ENCODE measurements at places on chromosomes 3 and 15. TPM values are rescaled to one million over a fixed set of nuclear protein-coding genes. Genes with fewer than 3 reads are reported as not detected.

GRCh38 chr3:10395196-10395595 is 74.3 kb upstream of the SEC13 start:
- DNase-seq = no peak

Gene PAQR5
- total RNA-seq = under 0.01 TPM

GRCh38 chr3:88984256-88984655 is 123.2 kb upstream of the EPHA3 start:
- DNase-seq = no peak

DNA sequence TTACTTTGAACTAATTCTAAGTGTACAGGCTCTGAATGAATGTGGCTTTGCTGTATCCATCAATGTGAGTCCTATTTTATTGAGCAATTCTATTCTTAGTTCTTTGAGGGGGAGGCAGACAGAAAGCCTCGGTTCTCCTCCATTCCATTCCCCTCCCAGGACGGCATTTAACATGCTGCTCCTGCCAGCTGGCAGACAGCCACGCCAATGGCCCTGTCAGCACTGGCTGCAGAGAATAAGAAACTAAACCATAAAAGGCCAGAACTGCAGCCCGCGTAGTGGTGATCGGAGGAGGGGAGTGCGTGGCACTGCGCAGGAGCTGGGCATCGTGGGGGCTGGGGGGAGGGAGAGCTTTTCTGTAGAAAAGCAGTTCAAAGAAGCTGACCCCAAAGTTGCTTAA is 76.0 kb upstream of the HACD2 start:
- DNase-seq = peak; percentile 38

Gene TPM1
- total RNA-seq = 828 TPM

- DNase-seq = peak; percentile 64
Measured at GRCh38 chr3:138434276-138434874, at the start of gene ESYT3. ESYT3 (plus strand) TSS chr3:138434616; CDS start chr3:138434799, 183 bp downstream.

DNA sequence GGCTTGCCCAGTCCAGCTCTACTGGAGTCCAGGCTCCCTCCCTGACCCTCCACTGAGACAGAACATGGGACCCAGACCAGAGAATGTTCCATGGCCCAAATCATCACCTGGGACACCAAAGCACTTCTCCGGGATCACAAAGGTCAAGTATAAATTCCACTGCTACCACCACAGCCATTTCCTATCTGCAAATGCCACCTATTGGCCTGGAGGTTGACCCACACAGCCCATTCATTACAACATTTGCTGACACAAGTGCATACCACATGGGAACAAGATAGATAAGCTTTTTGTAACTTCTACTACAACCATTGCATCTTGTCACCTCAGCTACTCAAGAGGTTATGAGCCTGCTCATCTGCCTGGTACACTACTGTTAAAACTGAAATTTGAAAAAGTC is 126.8 kb upstream of the NECTIN3 start:
- no peak for DNase-seq

Gene FMN1
- total RNA-seq = not detected

DNA sequence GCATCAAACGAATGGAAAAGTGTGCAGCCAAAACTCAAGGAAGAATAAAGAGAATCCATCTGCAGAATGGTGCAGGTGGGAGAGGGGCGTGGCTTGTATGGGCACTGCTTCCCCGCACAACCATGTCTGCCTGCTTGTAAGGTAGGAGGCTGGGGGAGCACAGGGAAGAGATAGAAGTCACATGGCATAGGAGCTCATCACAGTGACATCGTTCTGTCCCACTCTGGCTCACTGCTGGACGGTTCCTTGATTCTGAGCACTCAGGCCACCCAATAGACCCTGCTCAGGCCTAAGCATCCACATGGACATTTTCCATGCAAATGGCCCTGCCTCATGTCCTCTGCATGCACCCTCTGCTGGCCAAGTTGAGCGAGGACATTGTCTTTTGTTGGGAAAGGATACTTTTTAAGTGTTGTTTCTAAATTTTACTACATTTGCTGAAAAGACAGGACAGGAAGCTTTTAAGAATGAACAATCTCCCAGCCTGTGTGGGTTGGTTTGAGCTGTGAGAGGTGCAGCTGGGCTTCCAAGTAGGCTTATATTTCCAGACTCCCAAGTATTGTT is 3.1 kb downstream of the MYLK start:
- no peak for DNase-seq

DNA sequence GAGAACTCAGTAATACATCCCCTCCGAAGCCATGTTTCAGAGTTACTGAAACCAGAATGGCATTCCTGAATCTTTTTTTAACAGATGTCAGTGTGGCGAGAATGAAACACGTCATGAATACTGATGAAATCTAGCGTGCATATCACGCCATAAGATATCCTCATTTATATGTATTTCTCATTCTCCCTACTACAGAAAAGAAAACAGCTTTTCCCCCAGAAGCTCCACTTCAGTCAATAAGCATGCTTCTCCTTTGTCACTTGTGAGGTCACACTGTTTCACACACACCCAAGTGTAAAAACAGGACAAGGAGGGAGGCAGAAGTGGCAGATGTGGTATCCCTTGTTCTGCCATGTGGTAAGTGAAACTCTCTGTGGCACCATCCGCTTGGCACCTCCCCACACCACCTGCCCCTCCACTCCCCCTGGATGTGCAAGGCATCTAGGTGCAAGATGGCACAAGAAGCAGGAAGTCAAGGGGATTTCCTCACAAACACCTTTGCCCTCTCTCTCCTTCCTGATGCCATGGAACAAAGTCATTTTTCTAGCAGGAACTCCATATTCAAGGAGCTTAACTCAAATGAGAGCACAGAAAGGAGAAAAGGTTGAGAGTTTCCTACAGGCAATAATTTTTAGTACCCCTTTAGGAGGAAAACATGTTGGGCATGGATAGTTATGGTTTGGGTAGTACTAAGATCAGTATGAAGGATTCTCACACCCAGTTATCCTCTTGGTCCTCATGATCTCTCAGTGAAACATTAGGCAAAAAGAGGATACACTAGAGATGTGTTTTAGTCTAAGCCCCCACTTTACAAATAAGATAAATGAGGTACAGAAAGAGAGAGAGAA is 47.5 kb upstream of the FRMD4B start:
- DNase-seq = no peak

DNA sequence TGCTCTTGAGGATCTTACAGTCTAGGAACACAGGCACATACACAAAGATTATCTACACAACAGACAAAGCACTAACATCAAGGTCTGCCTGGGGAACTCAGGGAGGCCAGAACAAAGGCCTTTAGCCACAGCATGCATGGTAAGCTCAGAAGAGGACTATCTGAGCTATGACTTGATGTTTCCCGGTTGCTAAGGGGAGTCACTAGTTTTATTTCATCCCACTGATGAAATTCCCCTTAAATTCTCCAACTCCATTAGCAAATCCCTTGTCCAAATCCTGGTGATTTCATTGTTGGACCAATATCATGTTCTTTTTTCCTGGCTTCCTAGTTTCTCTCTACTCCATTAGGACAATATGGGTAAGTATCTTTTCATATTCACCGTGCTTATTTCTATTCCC is 23.3 kb downstream of the FBN1 start:
- no peak for DNase-seq

- no peak for DNase-seq
Measured at GRCh38 chr15:87619161-87619960, 637.2 kb downstream of the NTRK3 start.

GRCh38 chr3:185741586-185741985 is 83.3 kb downstream of the IGF2BP2 start:
- no peak for DNase-seq

DNA sequence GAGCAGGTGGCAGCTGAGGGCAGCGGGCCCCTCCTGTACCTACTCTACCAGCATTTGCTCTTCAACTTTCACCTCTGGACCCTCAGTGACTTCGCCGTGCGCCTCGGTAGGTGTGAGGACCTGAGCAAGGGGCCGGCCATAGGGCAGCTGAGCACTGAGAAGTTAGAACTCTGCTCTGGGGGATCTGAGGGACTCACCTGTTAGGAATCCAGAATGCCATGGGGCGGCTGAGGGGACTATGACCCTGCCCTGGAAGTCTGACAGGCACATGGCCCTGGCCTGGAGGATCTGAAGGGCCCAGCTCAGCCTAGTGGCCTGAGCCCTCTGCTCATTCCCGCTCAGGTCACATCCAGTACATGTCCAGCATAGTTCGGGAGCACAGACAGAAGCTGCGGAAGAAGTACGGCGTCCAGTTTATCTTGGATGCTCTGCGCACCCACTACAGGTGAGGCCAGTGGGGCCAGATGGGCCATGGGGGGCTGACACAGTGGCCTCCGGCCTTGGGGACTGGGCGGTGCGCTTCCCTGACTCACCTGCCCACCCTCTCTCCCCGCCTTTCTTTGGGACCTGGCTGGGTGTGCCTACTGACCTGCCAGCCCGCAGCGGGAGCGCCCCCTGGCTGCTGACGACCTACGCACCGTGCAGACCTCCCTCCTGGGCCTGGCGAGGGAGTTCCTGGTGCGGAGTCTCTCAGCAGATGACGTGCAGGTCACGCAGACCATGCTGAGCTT is 18.8 kb downstream of the NBEAL2 start:
- DNase-seq = no peak

DNA sequence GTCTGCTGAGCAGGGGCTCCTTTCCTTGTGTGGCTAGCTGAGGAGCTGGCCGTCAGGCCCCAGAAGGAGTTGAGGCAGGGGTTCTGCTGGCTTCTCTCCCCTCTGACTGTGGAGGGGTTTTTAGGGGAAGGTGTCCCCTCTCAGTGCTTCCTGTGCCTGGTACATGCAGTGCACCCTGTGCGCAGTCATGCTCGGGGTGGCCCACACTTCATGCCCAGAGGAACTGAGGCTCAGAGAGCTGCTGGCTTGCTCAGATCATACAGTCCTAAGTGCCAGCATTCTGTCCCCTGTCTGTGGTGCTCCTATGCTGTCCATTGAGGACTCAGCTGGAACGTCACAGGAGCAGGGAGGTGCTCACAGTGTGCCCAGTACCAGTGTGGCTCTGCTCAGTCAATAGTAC is 67.9 kb upstream of the PLXNA1 start:
- DNase-seq = no peak

DNA sequence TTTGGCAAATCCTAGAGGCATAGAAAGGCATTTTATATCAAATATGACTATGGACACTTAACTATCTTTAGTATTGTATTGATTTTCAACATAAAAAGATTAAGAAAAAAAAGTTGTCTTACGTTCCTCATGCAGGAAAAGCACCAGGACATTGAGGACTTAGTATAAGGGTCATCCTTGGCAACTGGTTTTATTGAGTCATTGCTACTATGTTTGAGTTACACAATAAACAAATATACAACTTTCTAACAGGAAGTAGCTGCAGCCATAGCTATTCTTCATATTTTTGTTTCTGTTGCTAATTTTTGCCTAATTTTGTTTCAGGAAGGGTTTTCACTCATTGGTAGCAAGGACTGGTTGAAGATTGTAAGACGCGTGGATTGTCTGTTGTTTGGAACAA is 93.0 kb downstream of the NPTN start:
- DNase-seq = no peak

DNA sequence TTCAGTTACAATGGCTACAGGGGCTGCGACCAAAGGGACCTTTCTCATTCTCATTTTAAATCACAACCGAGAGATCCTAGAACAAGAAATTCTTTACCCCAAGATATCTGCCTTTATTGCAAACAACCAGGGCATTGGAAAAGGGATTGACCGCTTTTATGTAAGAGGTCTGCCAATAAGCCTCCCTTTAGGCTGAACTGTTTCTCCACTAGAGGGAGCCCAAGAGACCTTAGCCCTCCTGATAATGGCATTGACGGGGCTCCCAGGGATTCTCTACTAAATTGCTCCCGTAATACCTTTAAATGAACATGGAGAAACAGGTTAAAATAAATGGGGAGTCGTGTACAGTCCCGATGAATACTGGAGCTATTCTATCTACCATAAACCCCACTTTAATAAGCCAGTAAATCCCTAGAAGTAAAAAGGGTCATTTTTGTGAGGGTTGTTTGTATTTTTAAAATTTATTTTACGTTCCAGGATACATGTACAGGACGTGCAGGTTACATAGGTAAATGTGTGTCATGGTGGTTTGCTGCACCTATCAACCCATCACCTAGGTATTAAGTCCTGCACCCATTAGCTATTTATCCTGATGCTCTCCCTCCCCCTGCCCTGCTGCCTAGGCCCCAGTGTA is 7.5 kb upstream of the IGSF10 start:
- DNase-seq = peak; percentile 23

- no peak for DNase-seq
Measured at GRCh38 chr3:155742349-155742965, 2.4 kb downstream of the PLCH1 start.

GRCh38 chr15:66566963-66567531 is 1.2 kb upstream of the LCTL start:
- peak; percentile 67 for DNase-seq

Gene C3orf62
- 1.7 TPM for total RNA-seq

DNA sequence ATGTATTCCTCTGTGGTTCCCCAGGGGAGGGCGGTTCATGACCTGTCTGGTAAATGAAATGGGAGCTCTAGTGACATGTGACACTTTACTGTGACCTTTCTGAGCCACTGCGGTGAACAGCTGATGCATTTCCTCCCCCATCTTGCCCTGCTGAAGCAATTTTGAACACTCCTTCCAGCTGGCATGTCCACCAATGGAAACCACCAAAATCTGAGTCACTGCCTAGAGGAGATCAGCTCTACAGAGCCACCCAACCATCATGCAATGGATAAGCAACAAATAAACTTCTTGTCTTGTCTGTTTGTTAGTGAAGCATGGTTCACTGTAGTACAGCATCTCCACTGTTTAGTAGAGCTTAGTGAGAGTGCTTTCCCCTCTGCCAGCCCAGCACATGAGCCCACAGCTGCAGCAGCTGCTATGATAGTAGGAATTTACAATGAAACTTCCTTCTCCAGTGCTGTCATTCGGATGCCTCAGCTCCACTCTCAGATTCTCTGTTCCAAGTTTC is 479.4 kb downstream of the NTRK3 start:
- DNase-seq = no peak

DNA sequence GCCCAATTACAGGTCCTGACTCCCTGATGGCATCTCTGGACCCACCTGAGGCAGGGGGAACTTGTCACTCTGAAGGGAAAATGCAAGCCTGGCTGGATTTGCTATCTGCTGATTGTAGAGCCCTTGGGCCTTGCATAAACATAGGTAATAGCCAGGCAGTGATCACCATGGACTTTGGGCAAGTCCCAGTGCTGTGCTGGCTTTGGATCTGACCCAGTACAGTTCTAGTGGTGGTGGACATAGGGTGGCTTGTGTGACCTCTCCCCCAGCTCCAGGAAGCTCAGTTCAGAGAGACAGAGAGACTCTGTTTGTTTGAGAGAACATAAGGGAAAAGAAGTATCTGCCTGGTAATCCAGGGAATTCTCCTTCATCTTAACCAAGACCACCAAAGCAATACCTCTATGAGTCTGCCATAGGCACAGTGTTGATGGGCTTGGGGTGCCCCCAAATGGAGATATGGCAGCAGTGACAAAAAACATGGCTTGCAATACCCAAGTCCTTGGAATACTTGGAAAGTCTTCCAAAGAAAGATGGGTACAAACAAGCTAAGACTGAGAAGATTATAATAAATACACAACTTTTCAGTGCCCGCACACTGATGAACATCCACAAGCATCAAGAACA is 348.5 kb downstream of the PYDC2 start:
- no peak for DNase-seq

Gene OCA2
- 4.1 TPM for total RNA-seq

DNA sequence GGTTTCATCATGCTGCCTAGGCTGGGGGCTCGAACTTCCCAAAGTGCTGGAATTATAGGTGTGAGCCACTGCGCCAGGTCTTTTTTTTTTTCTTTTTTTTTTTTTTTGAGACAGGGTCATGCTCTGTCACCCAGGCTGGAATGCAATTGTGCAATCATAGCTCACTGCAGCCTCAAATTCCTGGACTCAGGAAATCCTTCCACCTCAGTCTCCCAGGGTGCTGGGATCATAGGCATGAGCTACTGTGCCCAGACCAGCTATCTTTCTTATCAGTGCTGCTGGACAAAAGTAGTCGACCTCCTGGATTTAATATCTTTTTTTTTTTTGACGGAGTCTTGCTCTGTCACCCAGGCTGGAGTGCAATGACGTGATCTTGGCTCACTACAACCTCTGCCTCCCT is 60.8 kb downstream of the TFDP2 start:
- no peak for DNase-seq

Measured in G401 (cell line).